ENCODE measurements at places on chromosomes 2 and 18.

DNA sequence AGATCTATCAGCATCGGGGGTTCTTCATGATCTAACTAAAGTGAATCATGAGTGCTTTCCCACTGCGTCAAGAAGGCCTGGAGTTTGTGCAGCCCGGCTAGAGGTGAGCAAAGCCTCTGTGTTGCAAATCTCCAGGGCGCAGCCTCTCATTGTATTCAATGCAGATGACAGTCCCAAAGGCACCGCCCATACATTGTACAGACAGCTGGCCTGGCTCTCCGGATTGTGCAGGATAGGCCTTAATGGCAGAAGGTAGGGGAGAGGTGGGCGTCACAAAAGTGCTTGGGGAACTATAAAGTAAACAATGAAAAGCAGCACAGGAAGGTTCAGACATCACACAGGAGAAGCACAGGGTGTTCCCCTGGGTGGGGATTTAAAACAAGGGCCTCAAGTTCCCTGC lies 907 bp upstream of the GYPC start:
- no peak for DNase-seq
- no peak overlapping the region for H3K4me3 ChIP-seq
- H3K27ac ChIP-seq: no peak overlapping the region
- no peaks in the 10 kb centered on the region for H3K27me3 ChIP-seq
- H3K36me3 ChIP-seq: no peaks in the 10 kb centered on the region

- no peaks in the 10 kb centered on the region for H3K4me1 ChIP-seq
- no peaks in the 10 kb centered on the region for H3K27me3 ChIP-seq
- DNase-seq: no peak
- H3K36me3 ChIP-seq: no peaks in the 10 kb centered on the region
- H3K27ac ChIP-seq: no peak overlapping the region
- H3K4me3 ChIP-seq: peak overlapping the region; percentile 70
Observed at GRCh38 chr2:121650315-121650930, 1.2 kb upstream of the CLASP1 start.

GRCh38 chr2:150007815-150008430 lies 420.3 kb upstream of the MMADHC start:
- no peaks in the 10 kb centered on the region for H3K27me3 ChIP-seq
- no peak overlapping the region for H3K27ac ChIP-seq
- no peaks in the 10 kb centered on the region for H3K36me3 ChIP-seq
- H3K4me3 ChIP-seq: no peak overlapping the region

DNA sequence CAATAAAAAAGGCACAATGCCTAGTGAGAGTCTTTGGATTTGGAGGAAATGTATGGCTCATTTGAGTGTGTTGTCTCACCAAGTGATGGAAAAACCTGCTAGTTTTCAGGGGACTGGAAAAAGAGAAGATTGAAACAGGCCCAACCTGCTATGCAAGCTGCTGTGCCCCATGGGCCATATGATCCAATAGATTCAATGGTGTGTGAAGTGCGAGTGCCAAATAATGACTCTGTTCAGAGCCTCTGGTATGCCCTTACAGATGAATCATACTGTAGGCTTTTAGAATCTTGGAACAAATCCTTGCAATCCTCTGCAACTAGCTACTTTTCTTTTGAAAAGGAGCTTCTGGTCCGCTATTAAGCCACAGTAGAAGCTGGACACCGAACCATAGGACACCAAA lies 529.8 kb upstream of the CNTNAP5 start:
- no peaks in the 10 kb centered on the region for H3K27me3 ChIP-seq
- H3K4me1 ChIP-seq: no peaks in the 10 kb centered on the region

GRCh38 chr18:74360852-74361655 lies 45.4 kb downstream of the C18orf63 start:
- H3K4me1 ChIP-seq: no peaks in the 10 kb centered on the region
- DNase-seq: no peak
- no peaks in the 10 kb centered on the region for H3K27me3 ChIP-seq
- H3K36me3 ChIP-seq: no peaks in the 10 kb centered on the region

GRCh38 chr2:197628043-197628500 lies 47.3 kb downstream of the RFTN2 start:
- no peak for DNase-seq
- peaks cover 3% of the 10 kb centered on the region for H3K4me1 ChIP-seq
- no peak overlapping the region for H3K4me3 ChIP-seq
- H3K27ac ChIP-seq: no peak overlapping the region
- no peaks in the 10 kb centered on the region for H3K27me3 ChIP-seq

DNA sequence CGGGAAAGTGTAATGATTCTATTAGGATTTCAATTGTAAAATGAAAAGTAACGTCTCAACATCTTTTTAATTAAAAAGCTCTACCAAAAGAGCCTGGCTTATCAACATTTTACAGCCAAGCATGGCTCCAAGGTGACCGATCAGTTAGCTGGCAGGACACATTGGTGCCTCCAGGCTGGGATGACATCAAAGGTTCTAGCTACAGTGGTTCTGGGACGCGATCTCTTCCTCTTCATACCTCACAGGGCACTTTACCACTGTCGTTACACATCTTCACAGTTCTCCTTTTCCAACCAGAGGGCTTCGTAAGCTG lies 693 bp downstream of the ORC2 start:
- no peaks in the 10 kb centered on the region for H3K27me3 ChIP-seq
- no peaks in the 10 kb centered on the region for H3K4me1 ChIP-seq
- H3K27ac ChIP-seq: no peak overlapping the region
- H3K36me3 ChIP-seq: no peaks in the 10 kb centered on the region
- peak overlapping the region; percentile 80 for H3K4me3 ChIP-seq
- no peak for DNase-seq

DNA sequence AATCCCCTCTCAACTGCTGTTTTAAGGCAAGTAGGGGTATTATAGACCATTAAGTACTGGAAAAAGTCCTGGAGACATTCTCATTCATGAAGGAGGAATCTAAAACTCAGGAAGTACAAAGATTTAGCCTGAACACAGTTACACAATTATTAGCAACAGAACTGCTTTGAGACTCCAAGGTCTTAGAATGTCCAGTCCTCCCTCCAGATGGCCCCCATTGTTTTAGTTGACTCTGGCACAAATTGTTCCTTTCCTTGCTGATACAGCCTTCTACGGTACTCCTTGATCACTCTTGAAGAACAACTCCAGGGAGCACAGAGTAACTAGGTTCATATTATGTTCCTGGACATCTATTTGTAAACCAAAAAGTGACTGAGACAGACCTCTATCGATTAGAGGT lies 210.1 kb upstream of the RND3 start:
- no peak overlapping the region for H3K4me3 ChIP-seq
- H3K27me3 ChIP-seq: no peaks in the 10 kb centered on the region
- no peak overlapping the region for H3K27ac ChIP-seq
- no peak for DNase-seq
- no peaks in the 10 kb centered on the region for H3K4me1 ChIP-seq

Measured in iPS DF 6.9 (cell line).